H1 (cell line): ENCODE measurements at places on chromosomes 12 and 14. TPM values are rescaled to one million over a fixed set of nuclear protein-coding genes. Genes with fewer than 3 reads are reported as not detected.

DNA sequence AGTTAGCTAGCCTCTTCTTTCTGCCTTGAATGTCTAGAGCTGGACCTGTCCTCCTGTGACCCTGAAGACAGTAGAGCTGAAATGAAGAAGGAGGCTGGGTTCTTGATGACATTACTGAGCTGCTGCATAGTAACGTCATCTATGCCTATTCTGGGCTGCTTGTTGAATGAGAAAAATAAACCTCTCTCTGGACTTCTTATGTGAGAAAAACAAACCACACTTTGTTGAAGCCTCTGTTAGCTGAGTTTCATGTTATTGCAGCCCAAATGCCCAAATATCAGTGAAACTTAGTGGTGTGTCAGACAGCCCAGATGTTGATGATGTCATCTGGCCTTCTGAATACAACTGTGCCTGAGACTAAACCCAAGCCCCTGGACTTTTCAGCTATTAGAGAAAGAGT lies 67.0 kb upstream of the MAX start:
- DNase-seq, result no peak

LRFN5 gene
- 0.75 and 0.85 TPM in 2 replicates for polyA plus RNA-seq

DNA sequence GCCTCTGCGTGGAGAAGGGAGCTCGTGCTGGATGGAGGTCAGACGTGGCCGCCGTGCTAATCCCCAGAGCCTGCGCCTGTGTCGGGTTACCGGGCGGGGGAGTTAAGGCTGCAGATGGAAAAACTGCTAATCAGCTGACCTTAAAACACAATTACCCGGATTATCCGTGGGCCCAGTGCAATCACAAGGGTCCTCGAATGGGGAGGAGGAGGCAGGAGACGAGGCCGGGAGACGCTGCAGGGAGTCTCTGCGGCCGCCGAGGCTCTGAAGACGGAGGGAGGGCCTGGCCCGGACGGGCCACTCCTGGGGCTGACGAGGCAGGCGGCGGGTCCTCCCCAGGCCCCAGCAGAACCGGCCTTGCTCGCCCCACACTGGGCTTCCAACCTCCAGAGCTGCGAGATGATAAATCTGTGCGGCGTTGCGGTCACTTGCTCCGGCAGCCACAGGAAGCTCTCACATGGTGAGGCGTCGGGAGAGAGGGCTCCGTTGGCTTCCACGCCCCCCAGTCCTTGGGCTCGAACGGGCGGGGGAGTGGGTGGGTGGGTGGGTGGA lies 32.9 kb upstream of the FBRSL1 start:
- DNase-seq, result no peak

ARHGAP9 gene
- 6.0 and 7.0 TPM in 2 replicates for polyA plus RNA-seq

NEDD1 gene
- 6.9 and 9.0 TPM in 2 replicates for polyA plus RNA-seq

DNA sequence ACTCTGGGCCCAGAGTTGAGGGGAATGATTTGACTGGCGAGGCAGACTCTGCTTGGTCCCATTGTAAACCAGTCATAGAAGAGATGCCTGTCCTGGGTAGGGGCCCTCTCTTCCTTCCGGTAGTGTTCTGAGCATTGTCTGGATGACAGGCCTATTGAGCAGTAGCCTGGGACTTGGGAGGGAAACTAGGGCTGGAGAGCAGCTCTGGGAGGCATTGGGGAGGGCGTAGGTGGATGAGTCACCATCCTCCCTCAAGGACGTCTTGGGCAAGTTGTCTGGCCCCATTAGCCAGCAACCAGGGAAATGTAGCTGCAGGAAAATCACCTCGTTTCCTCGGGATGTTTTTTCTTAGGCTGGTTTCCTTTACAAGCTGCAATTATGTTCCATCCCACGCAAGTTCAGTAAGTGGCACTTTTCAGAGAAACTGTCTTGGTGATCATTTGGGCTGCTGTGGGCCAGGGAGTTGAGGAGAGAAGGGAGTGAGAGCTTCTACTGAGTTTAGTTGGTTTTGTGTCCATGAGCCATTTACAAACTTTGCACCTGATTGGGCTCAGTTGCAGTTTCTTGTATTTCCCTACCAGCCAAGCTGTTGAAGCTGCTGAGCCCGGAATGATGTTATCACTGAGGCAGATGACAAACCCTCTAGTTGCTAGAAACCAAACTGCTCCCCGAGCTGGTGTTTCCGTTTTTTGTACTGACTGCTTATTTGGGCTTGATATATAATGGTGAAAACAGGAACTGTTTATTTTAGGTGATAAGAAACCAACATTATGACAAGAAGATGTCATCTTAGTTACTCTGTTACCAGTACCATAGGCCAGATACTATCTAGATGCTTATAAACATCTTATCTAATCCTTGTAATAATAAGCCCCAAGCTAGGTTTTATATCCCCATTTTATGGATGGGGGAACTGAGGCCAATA lies 147.6 kb downstream of the CHST11 start:
- DNase-seq, result no peak

DNA sequence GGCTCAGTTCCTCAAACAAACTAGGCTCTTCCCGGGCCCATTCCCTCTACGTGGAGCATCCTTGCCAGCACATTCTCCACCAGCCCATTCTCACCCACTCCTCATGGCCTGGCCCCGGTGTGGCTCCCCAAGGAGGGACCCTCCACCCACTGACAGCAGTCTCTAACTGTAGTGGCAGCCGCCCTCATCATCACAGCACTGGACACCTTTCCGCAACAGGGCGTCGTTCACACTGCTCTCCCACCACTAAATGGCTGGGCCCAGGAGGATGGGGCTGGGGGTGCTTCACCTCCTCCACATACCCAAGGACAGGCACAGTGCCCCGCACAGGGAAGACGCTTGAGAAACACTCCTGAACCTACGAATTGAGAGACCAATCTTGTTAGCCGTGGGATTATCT lies 123.0 kb downstream of the RIMBP2 start:
- DNase-seq, result no peak

DNA sequence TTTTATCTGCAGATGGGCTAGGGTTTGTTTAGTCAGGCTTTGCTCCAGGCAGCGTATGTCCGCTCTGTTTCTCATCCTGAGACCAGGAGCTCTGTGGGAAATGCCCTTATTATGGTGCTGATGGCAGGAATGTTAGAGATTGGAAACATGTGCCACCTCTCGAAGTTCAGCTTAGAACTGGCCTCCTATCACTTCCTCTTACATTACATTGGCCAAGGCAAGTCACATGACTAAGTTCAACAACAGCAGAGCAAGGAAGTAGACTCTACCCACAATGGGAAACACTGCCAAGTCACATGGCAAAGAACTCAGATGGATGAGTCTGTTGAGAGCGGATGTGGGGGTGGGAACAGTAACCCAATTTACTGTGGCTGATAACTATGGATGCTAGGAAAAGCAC lies 161.9 kb upstream of the WSCD2 start:
- DNase-seq, result no peak

DNA sequence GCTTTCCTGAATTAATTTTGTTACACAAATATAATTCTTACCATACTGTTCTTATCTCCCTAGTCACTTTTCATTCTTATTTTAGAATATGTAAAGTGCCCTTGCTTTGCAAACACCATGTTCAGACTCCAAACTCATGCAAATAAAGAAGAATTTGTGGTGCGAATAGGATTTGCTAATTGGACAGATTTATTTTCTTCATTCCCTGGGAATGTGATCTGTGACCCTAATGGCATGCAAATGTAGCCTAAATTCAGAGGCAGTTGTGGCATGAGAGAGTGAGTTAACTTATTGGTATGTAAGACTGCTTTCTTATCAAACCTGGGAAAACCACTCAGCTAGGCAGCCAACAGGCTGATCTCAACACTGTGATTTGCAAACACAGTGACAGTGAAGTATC lies 10.0 kb downstream of the CAPZA3 start:
- no peak for DNase-seq

FLVCR2 gene
- 6.3 and 8.2 TPM in 2 replicates for polyA plus RNA-seq

GRCh38 chr14:58904776-58905175 lies 267.0 kb downstream of the DACT1 start:
- no peak for DNase-seq

GRCh38 chr12:81212996-81213696 lies 135.3 kb downstream of the ACSS3 start:
- DNase-seq, result no peak

CSRP2 gene
- 103 and 149 TPM in 2 replicates for polyA plus RNA-seq

DNA sequence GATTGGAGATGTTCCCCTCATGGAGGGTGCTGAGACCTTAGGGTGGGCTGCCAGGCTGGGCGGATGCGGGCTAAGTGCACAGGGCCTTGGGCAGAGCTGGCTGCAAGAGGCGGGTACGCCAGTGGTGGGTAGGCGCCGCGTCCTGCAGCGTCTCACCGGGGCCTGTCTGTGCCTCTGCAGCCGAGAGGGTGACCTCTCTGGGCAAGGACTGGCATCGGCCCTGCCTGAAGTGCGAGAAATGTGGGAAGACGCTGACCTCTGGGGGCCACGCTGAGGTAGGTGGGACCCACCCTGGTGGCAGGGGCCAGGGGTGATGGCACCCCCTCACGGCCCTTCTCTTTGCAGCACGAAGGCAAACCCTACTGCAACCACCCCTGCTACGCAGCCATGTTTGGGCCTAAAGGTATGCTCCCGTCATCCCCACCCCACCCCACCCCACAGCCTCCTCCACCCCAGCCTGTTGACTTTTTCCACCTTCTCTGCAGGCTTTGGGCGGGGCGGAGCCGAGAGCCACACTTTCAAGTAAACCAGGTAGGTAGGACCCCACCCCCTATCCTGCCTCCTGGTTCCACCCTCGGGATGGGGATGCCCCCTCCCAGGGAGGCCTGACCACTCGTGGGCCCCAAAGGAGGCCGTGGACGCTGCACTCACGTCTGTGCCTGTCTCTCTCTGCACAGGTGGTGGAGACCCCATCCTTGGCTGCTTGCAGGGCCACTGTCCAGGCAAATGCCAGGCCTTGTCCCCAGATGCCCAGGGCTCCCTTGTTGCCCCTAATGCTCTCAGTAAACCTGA lies 1.5 kb downstream of the CRIP1 start:
- DNase-seq, result no peak

DNA sequence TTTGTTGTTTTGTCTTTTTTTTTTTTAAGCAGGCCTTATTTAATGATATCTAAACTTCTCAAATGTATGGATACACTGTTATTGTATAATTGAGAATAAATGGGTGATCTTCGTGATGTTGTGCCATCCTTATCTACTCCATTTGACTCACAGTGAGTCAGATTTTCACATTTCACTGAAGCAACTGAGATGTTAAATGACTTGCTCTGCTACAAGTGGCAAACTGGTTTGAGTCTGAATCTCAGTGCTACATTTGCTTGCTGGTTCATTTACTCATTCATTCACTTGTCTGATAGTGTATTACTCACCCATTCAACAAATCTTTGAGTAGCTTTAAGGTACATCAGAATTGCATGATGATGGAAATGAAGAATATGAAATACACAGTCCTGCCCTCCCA lies 2.6 kb downstream of the KIAA0586 start:
- no peak for DNase-seq

GRCh38 chr12:121530600-121531355 lies 50.0 kb downstream of the KDM2B start:
- no peak for DNase-seq

GRCh38 chr14:43786066-43786762 lies 720.9 kb downstream of the FSCB start:
- DNase-seq, result no peak

- no peak for DNase-seq
Observed at GRCh38 chr14:105760691-105761344, 234.4 kb downstream of the TMEM121 start.

SIX1 gene
- polyA plus RNA-seq, result 0.03 and 0.11 TPM in 2 replicates

TMEM233 gene
- 0.09 TPM in 2 replicates for polyA plus RNA-seq

GRCh38 chr12:130825771-130826150 lies 13.3 kb downstream of the STX2 start:
- no peak for DNase-seq

OR4E2 gene
- polyA plus RNA-seq, result not detected in 2 replicates

GRCh38 chr12:113815031-113815430 lies 151.1 kb downstream of the RBM19 start:
- DNase-seq, result no peak

DNA sequence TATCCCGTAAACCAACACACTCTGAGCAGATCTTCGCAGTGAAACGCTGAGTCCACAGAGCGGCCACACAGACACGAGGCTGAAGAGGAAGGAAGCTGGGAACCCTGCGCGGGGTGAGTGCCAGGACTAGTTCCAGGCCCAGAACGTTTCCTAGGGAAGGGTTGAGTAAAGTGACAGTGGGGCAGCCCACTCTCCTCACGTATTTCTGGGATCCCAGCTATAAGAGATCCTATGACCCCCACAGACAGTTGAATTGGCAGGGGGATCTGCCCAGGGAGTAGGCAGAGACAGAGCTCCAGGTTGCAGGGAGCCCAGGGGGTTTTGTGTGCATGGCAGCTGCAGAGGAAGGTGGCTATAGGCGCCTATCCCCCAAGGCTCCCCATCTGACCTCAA lies 51.1 kb downstream of the GTF2A1 start:
- DNase-seq, result no peak

DNA sequence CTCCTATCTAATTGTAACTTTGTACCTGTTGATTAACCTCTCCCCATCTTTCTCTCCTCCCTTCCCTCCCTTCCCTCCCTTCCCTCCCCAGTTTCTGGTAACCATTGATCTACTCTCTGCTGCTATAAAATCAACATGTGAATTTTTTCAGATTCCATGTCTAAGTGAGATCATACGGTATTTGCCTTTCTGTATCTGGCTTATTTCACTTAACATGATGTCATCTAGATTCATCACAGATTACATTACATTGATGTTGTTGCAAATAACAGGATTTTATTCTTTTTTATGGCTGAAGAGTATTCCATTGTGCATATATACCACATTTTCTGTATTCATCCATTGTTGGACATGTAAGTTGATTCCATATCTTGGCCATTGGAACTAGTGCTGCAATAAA lies 68.0 kb upstream of the FBXO33 start:
- DNase-seq, result no peak
